ENCODE measurements at places on chromosomes 6 and 20.

GRCh38 chr6:6180684-6181083 lies 139.8 kb downstream of the F13A1 start:
- DNase-seq = no peak

GRCh38 chr20:23245553-23246181 lies 104.9 kb upstream of the NXT1 start:
- DNase-seq = no peak

DNA sequence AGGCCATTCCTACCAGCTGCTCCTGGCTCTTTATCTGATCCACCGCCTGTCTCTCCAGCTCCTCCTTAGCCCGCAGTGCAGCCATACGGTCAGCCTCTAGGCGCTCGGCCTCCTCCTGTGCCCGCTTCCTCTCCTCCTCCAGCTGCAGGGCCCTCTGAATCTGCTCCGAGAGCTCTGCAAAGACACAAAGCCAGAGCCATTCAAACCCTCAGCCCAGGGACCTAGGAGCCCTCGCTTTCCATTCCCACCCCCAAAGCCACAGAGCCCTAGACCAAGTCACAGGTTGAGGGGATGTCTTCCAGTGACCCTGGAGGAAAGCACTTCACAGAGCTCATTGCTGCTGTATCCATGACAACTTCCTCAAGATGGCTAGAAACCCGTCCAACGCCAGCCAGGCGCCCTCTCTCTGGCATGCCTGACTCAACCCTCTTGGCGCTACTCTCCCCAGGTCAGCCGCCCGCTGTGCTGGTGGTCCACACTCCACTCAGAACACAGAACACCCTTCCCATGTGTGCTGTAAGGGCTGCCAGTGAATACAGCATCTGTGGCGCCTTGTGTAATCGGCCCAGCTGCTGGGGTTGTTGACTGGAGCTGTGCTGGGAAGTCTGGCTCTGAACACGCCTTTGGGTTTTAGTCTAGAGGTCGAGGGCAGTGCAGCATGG lies 49.3 kb downstream of the EZR start:
- no peak for DNase-seq

- no peak for DNase-seq
These were observed 55.8 kb downstream of the FGD2 start for GRCh38 chr6:37061157-37061804.

All from GM04504 (cell line).